C1 segment of cervical spinal cord (tissue), 14 donors: ENCODE measurements at places on chromosomes 13 and 19.
A peak's percentile ranks its signal among the peaks of the same experiment; 100 is the strongest.

- no peak for DNase-seq
Measured at GRCh38 chr19:44891016-44891882, at the start of gene TOMM40. Gene TOMM40, plus strand, starts transcription at chr19:44891254. Its CDS starts 162 bp downstream, at chr19:44891416.

DNA sequence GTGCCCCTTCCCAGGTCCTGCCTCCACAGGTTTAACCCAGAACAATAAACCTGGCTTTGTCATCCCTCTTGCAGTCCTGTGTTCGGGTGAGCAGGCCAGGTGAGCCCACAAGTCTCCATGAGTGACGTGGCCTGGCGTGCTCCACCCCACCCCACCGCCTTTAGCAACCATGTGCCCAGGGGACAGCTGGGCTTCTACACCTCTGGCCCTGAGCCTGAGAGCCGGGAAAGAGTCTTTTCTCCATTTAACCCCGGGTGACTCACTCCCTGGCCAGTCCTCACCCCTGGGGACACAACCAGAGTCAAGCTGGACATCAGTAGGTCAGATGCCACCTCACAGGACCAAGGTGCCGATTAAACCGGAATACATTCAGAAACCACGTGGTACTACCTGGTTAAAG, 4.1 kb downstream of the C19orf53 start:
- no peak for DNase-seq

DNA sequence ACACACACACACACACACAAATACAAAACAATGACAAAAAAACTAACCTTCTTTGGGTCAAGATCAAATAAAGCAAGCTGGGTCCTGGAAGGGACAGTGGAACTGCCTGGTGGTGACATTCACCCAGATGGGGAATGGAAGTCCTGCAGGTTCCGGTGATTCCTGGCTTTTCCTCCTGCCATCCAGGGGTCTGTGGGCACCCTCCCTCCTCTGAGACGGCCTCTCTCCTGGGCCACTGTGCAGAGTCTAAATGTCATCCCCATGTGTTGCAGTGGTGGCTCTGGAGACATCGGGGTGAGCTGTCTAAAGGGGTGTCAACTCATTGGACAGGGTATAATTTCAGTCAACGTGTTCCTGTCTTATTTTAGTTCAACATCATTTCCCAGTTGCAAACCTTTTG, 248.2 kb downstream of the ZNF536 start:
- no peak for DNase-seq

DNA sequence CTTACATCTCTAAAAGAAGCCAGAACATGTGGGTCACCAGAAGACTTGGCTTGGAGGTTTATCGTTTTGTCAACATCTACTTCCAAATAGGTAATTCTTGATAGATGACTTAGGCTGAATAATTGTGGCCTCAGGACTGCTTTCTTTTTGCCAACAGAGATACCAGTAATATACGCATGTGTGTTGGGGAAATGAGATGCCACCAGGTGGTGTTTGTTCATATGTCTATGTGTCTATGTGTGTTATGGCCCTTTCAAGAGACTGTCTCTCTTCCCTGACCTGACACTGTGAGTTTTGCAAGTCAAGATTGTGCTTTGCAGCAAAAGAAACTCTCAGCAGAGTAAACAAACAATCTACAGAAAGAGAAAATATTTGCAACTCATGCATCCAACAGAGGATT, 31.6 kb upstream of the METTL21C start:
- no peak for DNase-seq

- DNase-seq, result no peak
Measured at GRCh38 chr13:42214446-42214845, 57.5 kb upstream of the AKAP11 start.

DNA sequence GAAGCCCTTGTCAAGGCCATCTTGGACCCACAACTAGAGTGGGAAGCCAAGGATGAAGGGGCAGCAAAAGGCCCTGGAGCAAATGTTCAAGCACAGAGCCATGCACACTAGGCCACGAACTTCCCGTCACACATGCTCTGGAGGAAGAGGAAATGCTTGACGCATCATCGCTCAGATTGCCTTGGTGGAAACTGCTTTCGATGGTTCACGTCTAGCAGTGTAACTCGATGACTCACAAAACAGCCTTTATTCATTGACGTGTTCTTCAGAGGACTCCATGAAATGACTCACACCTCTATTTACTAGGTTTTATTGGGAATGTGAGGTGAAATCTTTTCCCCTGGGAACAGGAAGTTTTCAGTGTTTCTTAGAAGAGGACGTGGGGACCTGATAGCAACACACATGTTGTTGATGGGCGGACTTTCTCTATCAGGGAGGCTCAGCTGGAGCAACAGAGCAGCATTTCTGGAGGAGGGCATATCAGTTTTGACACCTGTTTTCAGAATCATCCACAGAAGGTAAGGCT, 79.8 kb upstream of the FLT1 start:
- DNase-seq, result peak; percentile 7

DNA sequence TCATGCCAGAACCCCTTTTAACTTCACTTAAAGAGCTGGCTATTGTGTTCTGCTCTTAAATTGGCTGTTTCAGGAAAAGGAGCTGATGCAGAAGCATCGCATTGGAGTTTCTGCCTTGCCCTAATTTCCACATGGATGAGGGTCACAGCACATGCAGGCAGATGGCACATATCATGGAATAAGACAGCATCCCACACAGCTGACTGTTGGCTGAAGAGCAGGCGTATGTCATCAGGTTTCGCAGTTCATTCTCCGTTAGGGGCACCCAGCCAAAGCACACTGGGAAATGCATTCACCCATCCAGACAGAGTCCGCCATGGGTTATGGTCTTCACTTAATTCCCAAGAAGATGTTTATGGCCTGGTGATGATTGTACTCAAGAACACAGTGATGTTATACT, 572.5 kb downstream of the LIG4 start:
- no peak for DNase-seq

- DNase-seq, result no peak
Measured at GRCh38 chr13:76884186-76884906, 1.9 kb downstream of the KCTD12 start.

DNA sequence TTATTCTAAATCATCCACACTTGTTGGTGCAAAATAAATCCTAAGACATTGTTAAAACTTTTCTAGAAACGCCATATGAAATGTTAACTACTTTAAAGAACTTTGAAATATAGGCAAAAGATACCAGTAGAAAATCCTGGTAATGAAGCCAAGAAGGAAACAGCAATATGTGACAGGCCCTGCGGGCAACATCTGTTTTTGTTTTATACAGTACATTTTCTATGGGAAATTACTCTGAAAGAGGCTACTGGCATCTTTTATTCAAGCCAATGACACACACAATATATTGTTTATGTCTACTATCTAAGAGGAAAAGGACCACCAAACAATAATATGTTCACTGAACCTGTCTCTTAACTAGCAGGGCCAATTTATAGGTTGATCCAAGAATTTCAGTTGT, 829.7 kb downstream of the PCDH17 start:
- no peak for DNase-seq

- no peak for DNase-seq
Measured at GRCh38 chr13:109990296-109990695, 203.9 kb upstream of the IRS2 start.

- no peak for DNase-seq
Measured at GRCh38 chr13:25973085-25973484, 78.7 kb downstream of the SHISA2 start.

DNA sequence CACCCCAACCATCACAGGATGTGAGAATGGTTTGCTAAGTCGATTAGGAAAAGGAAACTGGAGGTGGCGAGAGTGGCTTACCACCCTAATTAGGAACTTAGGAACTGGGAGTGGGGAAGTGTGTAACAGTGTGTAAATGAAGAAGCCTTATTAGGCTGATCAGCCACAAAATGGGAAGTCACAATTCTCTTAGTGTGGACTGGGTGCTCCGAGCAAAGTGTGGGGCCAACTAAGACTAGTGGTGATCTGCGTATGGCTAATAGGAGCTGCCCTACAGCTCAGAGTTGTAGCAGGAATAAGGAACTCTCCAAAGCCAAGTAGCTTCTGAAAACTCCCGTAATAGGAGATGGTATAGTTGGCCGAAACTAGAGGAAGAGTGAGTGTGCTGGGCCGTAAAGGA, 7.6 kb downstream of the SIGLEC11 start:
- no peak for DNase-seq

GRCh38 chr13:68056816-68057710, 826.9 kb upstream of the PCDH9 start:
- DNase-seq, result no peak

- DNase-seq, result no peak
Measured at GRCh38 chr19:5814852-5815246, 10.0 kb downstream of the NRTN start.

GRCh38 chr13:34513526-34513925, 428.5 kb upstream of the NBEA start:
- DNase-seq, result no peak

- no peak for DNase-seq
Measured at GRCh38 chr13:25295701-25296100, 5.7 kb upstream of the NUP58 start.

GRCh38 chr19:38805180-38805579, 7.6 kb downstream of the LGALS4 start:
- DNase-seq, result no peak

GRCh38 chr19:51066393-51067186, 1.7 kb upstream of the KLK13 start:
- no peak for DNase-seq

DNA sequence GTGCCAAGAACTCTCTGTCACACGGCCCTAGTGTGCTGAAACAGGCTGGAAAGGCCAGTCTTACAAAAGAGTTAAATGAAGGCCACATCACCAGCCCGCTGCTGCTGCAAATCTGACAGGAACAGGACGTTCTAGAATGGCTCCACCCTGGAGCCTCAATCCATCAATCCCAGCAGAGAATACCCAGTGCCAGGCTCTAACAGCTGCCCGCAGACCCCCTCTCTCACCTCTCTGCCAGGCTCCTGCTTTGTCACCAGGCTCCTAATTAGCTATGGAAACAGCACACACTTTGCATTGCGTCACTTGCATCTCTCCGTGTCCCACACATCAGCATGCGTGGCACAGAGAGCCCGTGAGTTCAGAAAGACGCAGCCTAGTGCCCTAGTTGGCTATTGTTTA, 314.1 kb downstream of the FOXO1 start:
- peak; percentile 83 for DNase-seq

DNA sequence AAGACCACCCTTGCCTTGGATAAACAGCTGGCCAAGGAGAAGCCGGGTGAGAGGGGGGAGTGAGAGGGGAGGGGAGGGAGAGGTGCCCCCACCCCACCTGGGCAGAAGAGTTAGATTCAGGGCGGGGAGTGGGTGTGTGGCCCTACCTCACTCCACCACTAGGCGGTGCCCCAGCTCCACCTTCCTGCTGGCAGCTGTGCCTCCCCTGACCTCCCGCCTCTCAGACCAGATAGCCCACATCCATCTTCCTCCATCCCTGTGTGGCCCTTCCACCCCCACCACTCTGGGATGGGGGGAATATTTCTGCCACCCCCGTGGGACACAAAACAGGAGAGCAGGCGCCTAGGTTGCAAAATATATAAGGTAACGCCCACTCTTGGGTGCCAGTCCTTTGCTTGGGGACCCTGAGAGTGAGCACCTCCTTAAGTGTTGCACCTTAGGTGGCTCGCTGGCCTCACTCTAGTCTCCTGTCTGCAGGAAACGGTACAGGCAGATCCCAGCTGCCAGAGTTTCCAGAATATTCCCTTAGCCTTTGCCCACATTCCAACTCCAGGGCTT, 13.8 kb upstream of the EHD2 start:
- DNase-seq, result peak; percentile 4

GRCh38 chr19:3149526-3150505, 14.0 kb downstream of the GNA15 start:
- DNase-seq, result no peak

GRCh38 chr13:52980695-52981094, 47.9 kb upstream of the OLFM4 start:
- DNase-seq, result no peak
